ENCODE measurements at places on chromosomes 4 and X. TPM values are rescaled to one million over a fixed set of nuclear protein-coding genes. Genes with fewer than 3 reads are reported as not detected.

The SHISA3 gene
- total RNA-seq = 30.1 TPM

The RBM47 gene
- 31.5 TPM for total RNA-seq

DNA sequence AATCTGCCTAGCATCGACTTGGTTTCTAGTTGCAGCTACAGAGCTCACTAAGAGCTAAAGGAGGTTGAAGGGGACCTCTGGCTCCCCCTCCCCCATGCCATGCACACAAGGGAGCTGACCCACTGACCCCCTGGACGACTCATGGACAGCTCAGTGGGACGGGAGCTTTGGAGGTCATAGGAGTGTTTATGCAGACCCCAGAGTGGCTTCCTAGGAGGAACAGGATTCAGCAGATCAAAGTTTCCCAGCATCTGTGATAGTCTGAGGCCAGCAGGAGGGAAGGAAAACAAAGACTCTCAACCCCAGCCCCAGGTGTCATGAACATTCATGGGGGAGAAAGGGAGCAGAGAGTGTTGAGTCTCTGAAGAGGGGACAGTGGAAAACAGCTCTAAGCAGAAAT is 104.4 kb downstream of the ARSF start:
- no peak overlapping the region for H3K27ac ChIP-seq
- H3K4me1 ChIP-seq = no peaks in the 10 kb centered on the region
- DNase-seq = no peak
- H3K4me3 ChIP-seq = no peak overlapping the region
- H3K27me3 ChIP-seq = no peaks in the 10 kb centered on the region

DNA sequence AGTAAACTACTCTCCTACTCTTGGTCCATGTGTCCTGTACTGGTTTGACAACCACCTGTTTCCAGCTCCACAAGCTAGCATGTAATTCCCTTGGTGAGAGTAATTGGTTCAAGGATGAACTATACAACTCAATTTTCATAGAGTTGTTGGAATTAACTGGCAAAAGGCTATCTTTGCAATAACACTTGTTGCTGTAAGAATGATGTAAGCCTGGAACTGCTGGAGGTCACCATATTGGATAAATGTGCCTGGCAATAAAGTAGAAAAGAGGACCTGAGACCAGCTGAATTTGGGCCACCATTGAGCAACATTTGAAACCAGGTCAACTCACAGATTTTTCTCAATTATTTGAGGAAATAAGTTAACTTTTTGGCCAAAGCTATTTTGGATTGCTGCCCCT is 175.5 kb downstream of the CAMK2D start:
- no peaks in the 10 kb centered on the region for H3K27me3 ChIP-seq
- H3K36me3 ChIP-seq = no peaks in the 10 kb centered on the region
- no peak overlapping the region for H3K27ac ChIP-seq
- no peak for DNase-seq
- H3K4me3 ChIP-seq = no peak overlapping the region
- H3K4me1 ChIP-seq = peaks cover 30% of the 10 kb centered on the region

DNA sequence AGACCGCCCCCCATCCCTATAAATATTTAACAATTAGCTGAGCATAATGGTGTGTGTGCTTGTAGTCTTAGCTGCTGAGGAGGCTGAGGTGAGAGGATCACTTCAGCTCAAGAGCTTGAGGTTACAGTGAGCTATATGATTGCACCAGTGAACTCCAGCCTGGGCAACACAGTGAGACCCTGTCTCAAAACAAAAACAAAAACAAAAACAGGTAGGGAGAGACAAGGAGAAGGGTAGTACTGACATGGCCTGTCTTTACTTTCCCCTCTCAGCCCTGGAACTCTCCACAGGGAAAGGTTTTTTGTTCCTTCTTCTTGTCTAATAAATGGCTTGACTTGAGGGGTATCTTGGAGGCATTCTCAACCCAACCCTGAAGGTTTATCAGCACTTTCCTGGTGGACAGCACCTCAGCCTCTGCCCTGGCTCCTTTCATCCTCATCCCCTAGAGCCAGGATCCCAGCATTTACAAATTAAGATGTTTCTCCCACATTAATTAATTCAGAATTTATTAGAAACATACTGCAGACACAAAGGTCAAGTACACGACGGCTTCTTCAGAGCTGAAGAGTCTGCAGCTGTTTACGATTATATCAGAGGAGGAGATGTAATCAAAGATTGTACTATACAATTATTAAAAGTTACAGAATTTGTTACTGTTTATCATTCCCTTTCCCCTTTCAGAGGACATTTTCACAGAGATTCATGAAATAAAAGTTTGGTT is 131.8 kb downstream of the AFF1 start:
- H3K36me3 ChIP-seq = no peaks in the 10 kb centered on the region
- DNase-seq = no peak
- H3K4me3 ChIP-seq = no peak overlapping the region
- no peaks in the 10 kb centered on the region for H3K4me1 ChIP-seq

GRCh38 chr4:152172146-152172545 is 363.7 kb downstream of the FBXW7 start:
- no peaks in the 10 kb centered on the region for H3K36me3 ChIP-seq
- H3K27ac ChIP-seq = no peak overlapping the region
- DNase-seq = no peak
- no peaks in the 10 kb centered on the region for H3K27me3 ChIP-seq
- no peak overlapping the region for H3K4me3 ChIP-seq
- no peaks in the 10 kb centered on the region for H3K4me1 ChIP-seq

- H3K36me3 ChIP-seq = no peaks in the 10 kb centered on the region
- H3K27me3 ChIP-seq = no peaks in the 10 kb centered on the region
- H3K4me3 ChIP-seq = peak overlapping the region; percentile 19
- H3K27ac ChIP-seq = peak overlapping the region; percentile 65
These were observed 15.0 kb upstream of the ELF4 start for GRCh38 chrX:130125091-130125874.

DNA sequence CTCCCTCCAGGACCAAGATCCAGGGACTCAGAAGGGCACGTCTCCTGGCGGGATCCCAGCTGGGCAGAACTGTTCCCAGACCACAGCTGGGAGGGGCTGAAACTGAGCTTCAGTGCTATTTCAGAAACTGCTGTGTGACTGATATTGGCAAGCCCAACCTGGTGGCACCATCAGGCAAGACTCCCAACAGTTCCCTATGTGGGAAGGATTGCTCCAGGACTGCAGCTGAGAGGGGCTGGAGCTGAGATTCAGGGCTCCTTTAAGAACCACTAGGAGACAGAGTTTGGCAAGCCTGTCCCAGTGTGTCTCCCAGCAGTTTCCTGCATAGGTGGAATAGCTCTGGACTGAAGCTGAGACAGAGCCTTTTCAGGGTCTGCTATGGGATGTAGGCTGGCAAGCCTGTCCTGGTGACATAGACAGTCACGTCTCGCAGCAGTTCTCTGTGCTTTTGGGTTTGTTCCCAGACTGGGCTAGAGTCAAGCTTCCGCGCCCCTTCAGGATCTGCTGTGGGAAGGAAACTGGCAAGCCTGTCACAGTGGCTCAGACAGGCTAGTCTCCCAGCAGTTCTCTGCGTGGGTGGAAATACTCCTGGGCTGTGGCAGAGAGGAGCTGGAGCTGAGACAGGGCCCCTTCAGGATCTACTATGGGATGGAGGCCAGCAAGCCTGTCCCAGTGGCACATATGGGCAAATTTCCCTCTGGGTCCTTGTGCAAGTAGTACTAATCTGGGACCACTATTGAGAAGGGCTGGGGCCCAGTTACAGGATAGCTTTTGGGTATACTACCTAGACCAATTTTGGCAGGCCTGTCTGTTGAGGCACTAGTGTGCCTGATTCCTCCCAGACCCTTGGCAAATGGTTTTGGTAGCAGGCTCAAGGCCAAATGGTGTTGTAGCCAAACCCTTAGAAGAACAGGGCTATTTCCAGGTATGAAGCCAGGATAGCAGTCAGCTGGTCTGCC is 20.2 kb upstream of the MED14 start:
- peak; percentile 34 for DNase-seq
- peaks cover 18% of the 10 kb centered on the region for H3K4me1 ChIP-seq
- H3K36me3 ChIP-seq = no peaks in the 10 kb centered on the region
- H3K27me3 ChIP-seq = no peaks in the 10 kb centered on the region

DNA sequence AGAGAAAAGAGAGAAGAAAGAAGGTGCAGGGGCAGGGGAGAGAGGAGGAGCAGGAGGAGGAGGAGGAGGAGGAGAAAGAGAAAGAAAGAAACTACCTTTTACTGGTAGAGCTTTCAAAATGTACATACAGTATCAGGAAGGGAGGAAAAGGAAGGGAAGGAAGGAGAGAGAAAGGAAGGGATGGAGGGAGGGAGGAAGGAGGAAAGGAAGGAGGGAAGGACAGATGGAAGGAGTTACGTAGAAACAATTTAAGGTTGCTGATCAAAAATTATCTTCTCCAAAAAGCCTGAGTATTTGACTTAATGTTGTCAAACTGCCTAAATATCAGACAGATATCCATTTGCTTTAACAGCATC is 13.4 kb downstream of the TBC1D9 start:
- H3K4me3 ChIP-seq = no peak overlapping the region
- no peaks in the 10 kb centered on the region for H3K27me3 ChIP-seq
- peaks cover 12% of the 10 kb centered on the region for H3K4me1 ChIP-seq
- no peak overlapping the region for H3K27ac ChIP-seq
- DNase-seq = no peak
- no peaks in the 10 kb centered on the region for H3K36me3 ChIP-seq

GRCh38 chrX:154472685-154473632 is 6.1 kb downstream of the LAGE3 start:
- peaks cover 3% of the 10 kb centered on the region for H3K36me3 ChIP-seq
- no peaks in the 10 kb centered on the region for H3K4me1 ChIP-seq
- DNase-seq = no peak
- no peaks in the 10 kb centered on the region for H3K27me3 ChIP-seq
- H3K4me3 ChIP-seq = no peak overlapping the region

DNA sequence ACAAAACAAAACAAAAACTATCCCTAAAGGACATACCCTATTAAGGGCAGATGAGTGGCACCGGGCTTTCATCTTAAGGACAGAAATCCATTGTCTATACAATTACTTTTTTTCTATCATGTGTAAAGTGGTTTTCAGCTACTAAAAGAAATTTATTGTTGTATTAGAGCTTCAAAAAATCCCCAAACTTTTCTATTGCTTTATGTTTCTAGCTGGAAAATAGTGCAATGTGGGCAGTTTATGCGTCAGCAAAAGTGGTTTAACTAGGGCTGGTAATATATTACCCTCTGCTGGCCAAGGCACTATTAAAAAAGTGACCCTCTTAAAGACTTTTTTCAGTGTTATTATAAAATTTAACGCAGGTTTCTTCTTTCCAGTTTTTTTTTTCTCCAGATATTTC is 15.5 kb upstream of the GPR82 start:
- H3K27me3 ChIP-seq = no peaks in the 10 kb centered on the region
- DNase-seq = no peak
- no peak overlapping the region for H3K27ac ChIP-seq
- H3K4me1 ChIP-seq = no peaks in the 10 kb centered on the region
- no peaks in the 10 kb centered on the region for H3K36me3 ChIP-seq

All from thoracic aorta (tissue), 2 donors.